ENCODE measurements at places on chromosomes 3 and 15. TPM values are rescaled to one million over a fixed set of nuclear protein-coding genes. Genes with fewer than 3 reads are reported as not detected.

Gene AADACL2
- total RNA-seq: 2.8 TPM

Gene NRROS
- 21.0 TPM for total RNA-seq

Gene PLA2G4E
- total RNA-seq: not detected

Gene SCAPER
- total RNA-seq: 22.1 TPM

Gene FYCO1
- total RNA-seq: 46.0 TPM

Gene CIB2
- 1.4 TPM for total RNA-seq

Gene AP2M1
- total RNA-seq: 241 TPM

Gene NTRK3
- total RNA-seq: 5.2 TPM

Data from omental fat pad (tissue), 4 donors.